Keratinocyte (primary cell): ENCODE measurements at places on chromosomes 6 and 20. TPM values are rescaled to one million over a fixed set of nuclear protein-coding genes. Genes with fewer than 3 reads are reported as not detected.

GRCh38 chr6:31767096-31767645 lies 4.7 kb downstream of the SAPCD1 start:
- peaks cover 8% of the 10 kb centered on the region for H3K4me1 ChIP-seq
- H3K27ac ChIP-seq: no peak overlapping the region
- no peaks in the 10 kb centered on the region for H3K36me3 ChIP-seq
- no peaks in the 10 kb centered on the region for H3K27me3 ChIP-seq
- DNase-seq: no peak

DNA sequence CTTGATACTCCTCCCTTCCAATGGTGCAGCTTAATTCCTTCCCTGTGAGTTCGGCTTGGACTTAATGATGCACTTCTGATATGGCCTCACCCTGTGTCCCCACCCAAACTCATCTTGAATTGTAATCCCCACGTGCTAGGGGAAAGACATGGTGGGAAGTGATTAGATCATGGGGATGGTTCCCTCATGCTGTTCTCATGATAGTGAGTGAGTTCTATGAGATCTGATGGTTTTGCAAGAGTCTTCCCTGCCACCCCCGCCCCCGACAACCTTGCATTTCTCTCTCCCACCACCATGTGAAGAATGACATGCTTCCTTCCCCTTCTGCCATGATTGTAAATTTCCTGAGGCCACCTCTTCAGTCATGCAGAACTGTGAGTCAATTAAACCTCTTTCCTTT lies 50.3 kb upstream of the HLA-G start:
- no peaks in the 10 kb centered on the region for H3K4me1 ChIP-seq
- no peaks in the 10 kb centered on the region for H3K27me3 ChIP-seq
- DNase-seq: no peak
- no peak overlapping the region for H3K4me3 ChIP-seq
- no peaks in the 10 kb centered on the region for H3K36me3 ChIP-seq

- no peak for DNase-seq
- H3K4me3 ChIP-seq: no peak overlapping the region
- no peaks in the 10 kb centered on the region for H3K36me3 ChIP-seq
- H3K27me3 ChIP-seq: no peaks in the 10 kb centered on the region
- H3K27ac ChIP-seq: no peak overlapping the region
Measured at GRCh38 chr6:108697561-108698161, 136.9 kb downstream of the FOXO3 start.

DNA sequence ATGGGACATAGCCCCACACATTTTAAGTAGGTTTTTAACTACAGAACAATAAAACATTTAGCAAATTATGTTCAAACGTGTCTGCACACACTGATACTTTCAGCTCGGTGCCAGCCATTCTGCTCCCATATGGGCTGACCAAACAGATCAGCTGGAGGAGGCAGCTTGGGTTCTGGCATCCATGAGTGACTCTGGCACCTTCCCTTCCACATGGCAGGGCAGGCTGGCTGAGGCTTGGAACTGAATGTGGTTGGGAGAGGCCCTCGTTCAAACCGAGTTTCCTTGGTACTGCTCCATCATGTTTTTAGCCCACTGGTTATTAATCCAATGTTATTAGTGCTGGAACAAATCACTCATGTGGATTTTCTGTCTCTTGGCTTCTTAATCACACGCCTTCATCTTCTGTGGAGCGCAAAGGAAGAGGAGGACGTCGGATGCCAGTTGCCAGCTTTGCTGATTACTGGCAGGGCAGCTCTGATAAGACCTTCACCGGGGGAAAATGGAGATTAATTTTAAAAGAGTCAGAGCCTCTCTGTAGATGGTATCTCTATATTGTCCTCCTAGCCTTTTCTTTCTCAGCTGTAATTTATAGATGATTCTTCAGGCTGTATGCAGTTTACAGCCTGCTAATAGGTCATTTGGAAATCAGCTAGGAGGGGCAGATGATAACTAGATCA lies 93.1 kb upstream of the TIAM2 start:
- no peak for DNase-seq
- H3K36me3 ChIP-seq: no peaks in the 10 kb centered on the region
- H3K4me3 ChIP-seq: no peak overlapping the region
- H3K27ac ChIP-seq: no peak overlapping the region
- H3K27me3 ChIP-seq: no peaks in the 10 kb centered on the region

Gene COL11A2
- 0.06 to 0.18 TPM (median 0.08 TPM) in 3 replicates for polyA plus RNA-seq

DNA sequence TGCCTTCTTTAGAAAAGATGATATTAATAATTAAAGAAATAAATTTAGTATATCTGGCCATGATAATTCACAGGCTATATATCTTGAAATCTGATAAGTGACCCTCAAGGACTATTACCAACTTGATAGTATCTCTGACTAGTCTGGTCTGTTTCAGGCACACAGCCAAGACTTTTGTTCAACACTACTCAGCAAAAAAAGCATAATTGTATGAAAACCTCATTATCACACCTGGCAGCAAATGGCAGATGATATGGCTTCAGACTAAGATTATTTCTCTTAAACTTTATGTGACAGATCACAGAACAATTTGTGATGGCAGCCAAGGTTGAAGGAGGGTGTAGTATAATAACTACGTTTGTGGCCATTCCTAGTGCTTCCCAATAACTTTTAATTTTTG lies 114.7 kb downstream of the RWDD2A start:
- peaks cover 22% of the 10 kb centered on the region for H3K4me1 ChIP-seq
- H3K36me3 ChIP-seq: peaks cover 2% of the 10 kb centered on the region
- no peak for DNase-seq
- no peak overlapping the region for H3K4me3 ChIP-seq
- no peaks in the 10 kb centered on the region for H3K27me3 ChIP-seq

DNA sequence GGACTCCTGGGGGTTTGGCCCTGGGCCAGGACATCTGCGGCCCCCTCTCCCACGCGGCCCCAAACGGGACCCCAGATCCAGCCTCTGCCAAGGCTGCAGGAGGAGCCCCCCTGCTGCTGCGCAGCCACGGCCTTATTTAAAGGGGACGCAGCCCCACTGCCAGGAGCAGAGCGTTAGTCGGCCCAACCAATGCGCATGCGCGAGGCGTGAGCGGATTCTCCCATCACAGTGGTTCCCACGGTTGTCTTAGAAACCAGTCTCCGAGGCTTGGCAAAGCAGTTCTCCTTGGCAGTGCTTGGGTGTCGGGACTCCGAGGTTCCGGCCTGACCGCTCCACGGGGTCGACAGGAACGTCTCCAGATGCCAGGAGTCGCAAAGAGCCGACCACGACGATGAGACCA lies 288.3 kb upstream of the ZNF337 start:
- H3K27ac ChIP-seq: no peak overlapping the region
- no peaks in the 10 kb centered on the region for H3K4me1 ChIP-seq

Gene ILRUN
- polyA plus RNA-seq: 54.2 to 64.1 TPM (median 56.4 TPM) in 3 replicates

- no peak for DNase-seq
- H3K4me1 ChIP-seq: no peaks in the 10 kb centered on the region
- H3K36me3 ChIP-seq: no peaks in the 10 kb centered on the region
- no peaks in the 10 kb centered on the region for H3K27me3 ChIP-seq
- no peak overlapping the region for H3K27ac ChIP-seq
Measured at GRCh38 chr20:20821484-20822260, 109.2 kb upstream of the RALGAPA2 start.

- H3K27me3 ChIP-seq: no peaks in the 10 kb centered on the region
- no peak overlapping the region for H3K4me3 ChIP-seq
- no peak overlapping the region for H3K27ac ChIP-seq
- H3K36me3 ChIP-seq: no peaks in the 10 kb centered on the region
- H3K4me1 ChIP-seq: peaks cover 9% of the 10 kb centered on the region
Measured at GRCh38 chr6:149482545-149483333, 2.1 kb downstream of the ZC3H12D start.

Gene PTCRA
- not detected in 3 replicates for polyA plus RNA-seq

GRCh38 chr20:4546786-4547185 lies 174.9 kb upstream of the PRND start:
- H3K4me1 ChIP-seq: peaks cover 36% of the 10 kb centered on the region
- no peak overlapping the region for H3K4me3 ChIP-seq
- H3K27me3 ChIP-seq: no peaks in the 10 kb centered on the region
- no peak overlapping the region for H3K27ac ChIP-seq
- H3K36me3 ChIP-seq: no peaks in the 10 kb centered on the region

GRCh38 chr6:5995949-5996713 lies 10.6 kb downstream of the NRN1 start:
- H3K27ac ChIP-seq: no peak overlapping the region
- peaks cover 3% of the 10 kb centered on the region for H3K4me1 ChIP-seq
- peak overlapping the region; percentile 84 for H3K4me3 ChIP-seq
- no peak for DNase-seq
- H3K27me3 ChIP-seq: peaks cover 87% of the 10 kb centered on the region

GRCh38 chr20:62952373-62952967 lies at the start of gene SLC17A9:
TSS of gene SLC17A9 (plus strand) at chr20:62952709. CDS start at chr20:62952831, 122 bp downstream.
- peaks cover 4% of the 10 kb centered on the region for H3K27me3 ChIP-seq
- H3K4me1 ChIP-seq: peaks cover 3% of the 10 kb centered on the region
- H3K4me3 ChIP-seq: no peak within 1 kb of the TSS
- no peak within 1 kb of the TSS for H3K27ac ChIP-seq
- no peaks in the 10 kb centered on the region for H3K36me3 ChIP-seq
- DNase-seq: no peak

DNA sequence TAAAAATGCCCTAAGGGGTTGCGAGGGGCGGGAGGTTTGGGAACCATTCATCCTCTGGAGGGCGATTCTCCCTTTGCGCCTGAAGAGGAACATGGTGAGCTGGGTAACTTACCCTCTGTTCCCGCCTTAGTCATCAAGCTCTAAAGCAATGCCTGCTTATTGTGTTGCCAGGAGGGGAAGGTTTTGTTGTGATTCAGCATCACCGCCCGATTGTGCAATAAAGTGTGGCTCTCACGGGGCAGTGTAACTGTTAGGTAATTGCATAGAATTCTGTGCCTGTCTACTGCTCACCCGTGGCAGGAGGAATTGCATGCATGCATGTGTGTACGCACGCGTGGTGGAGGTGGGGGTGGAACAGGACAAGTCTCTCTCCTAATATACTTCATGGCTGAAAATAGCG lies 95.5 kb upstream of the AGPAT4 start:
- no peaks in the 10 kb centered on the region for H3K36me3 ChIP-seq
- H3K27ac ChIP-seq: peak overlapping the region; percentile 61
- no peaks in the 10 kb centered on the region for H3K27me3 ChIP-seq
- peaks cover 4% of the 10 kb centered on the region for H3K4me1 ChIP-seq

DNA sequence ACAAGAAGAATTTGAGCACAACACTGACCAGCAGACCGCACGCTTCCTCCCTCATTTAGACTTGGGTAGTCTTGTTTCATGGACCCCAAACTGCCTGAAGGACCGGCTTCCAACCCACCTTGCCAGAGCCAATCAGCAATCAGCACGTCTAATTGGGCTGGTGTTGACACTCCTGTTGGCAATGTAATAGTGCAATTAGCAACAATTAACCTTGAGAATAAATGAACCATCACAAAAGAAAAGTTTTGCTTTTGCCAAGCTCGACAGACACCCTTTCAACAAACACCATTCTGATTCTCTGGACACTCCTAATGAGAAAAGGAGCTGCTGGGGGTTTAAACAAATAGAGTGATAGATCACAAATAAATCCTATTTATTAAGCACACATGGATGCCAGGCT lies 61.0 kb downstream of the EDN3 start:
- no peaks in the 10 kb centered on the region for H3K27me3 ChIP-seq
- no peak overlapping the region for H3K27ac ChIP-seq
- no peak for DNase-seq
- no peaks in the 10 kb centered on the region for H3K4me1 ChIP-seq

Gene MOXD1
- polyA plus RNA-seq: 2.3 to 2.7 TPM (median 2.3 TPM) in 3 replicates

DNA sequence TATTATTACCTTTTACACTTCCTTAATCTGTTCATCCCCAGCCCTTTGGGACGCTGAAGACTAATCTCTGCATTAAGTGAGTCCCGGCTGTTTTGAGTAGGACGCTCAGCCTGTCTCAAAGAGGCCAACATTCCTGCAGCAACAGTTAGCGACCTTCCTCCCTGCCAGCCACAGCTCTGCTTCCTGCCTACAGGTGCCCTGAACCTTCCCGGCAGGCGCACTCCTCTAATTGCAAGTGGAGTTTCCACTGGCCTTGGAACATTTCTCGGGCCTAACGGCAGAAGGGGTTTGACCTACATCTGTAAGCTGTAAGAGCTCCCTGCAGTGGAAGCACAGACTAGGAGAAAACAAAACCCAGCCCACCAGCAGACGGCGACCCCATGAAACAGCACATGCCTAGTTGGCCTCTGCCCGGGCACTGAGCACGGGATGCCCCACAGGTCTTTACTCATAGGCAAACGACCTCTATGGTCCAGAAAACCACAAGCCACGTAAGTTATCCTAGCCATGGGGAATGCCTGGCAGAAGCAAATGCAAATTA lies 137.9 kb downstream of the DTNBP1 start:
- H3K27me3 ChIP-seq: no peaks in the 10 kb centered on the region
- peaks cover 15% of the 10 kb centered on the region for H3K36me3 ChIP-seq
- H3K4me1 ChIP-seq: no peaks in the 10 kb centered on the region
- no peak overlapping the region for H3K27ac ChIP-seq

DNA sequence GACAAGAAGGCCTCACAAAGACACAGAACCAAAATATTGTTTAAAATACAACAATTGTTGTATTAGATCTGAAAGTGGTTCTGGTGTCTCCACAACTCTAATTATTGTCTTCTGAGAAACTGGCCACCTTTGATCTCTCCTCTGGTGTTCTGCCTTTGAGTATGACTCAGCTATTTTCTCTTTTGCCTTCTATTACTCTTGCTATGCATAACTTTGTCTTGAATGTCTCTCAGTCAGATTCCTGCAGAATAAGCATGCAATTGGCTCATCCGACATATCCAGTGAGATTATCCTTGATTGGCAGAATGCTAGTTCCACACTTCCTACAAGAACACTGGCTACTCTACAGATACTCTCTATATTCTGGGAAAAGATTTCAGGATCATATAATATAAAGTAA lies 14.3 kb upstream of the EPM2A start:
- no peak for DNase-seq
- H3K27ac ChIP-seq: peak overlapping the region; percentile 10
- H3K36me3 ChIP-seq: no peaks in the 10 kb centered on the region
- no peak overlapping the region for H3K4me3 ChIP-seq

DNA sequence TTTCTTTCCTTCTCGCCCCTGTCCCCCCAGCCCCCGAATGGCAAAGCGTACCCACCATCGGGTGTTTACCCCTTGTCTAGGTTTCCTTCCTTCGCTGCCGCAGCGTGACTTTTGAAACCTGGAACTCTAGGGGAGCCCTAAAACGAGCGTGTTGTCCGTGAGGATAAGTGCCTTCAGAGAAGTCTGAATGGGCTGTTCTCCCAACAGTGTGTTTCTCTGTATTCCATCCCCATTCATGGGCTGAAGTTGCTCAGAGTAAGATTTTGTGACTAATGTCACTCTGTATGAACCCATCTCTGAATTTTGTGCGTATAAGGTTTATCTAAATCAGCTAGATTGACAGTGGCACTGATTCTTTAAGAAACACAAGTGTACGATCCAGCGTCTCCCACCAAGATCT lies 949 bp downstream of the MACROD2 start:
- no peaks in the 10 kb centered on the region for H3K27me3 ChIP-seq
- peak overlapping the region; percentile 52 for H3K4me3 ChIP-seq
- no peak for DNase-seq
